ENCODE measurements at places on chromosomes 16 and 17.
A peak's percentile ranks its signal among the peaks of the same experiment; 100 is the strongest.

GRCh38 chr16:27973678-27974077 is 89.8 kb downstream of the GSG1L start:
- no peak for DNase-seq

DNA sequence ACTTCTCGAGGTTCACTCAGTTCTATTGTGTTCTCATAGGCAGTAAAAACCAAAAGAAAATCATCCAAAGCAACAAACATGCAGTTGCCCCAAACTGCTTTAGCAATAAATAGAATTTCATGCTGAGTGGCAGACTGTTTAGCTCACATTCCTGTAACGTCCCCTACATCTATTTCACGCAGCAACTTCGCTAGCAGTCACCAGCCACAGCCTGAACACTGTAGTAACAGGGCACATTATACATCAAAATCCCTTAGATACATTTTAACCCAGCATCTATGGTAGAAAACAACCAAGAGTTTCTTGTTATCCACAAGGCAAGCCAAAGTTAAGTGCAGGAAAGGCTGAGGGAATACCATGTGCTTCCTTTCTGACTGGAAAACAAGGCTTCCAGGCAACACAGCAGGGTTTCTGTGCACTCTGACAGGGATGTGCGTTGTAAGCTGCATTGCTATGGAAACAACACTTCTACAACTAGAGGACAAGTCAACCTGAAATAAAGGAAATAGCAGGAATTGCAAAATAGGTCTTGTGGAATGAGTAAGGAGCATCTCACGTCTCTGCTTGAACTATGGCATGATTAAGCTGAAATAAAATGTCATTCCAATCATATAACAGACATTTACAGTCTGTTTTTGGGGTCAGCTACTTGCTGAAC is 55.4 kb downstream of the CFDP1 start:
- peak; percentile 98 for DNase-seq

DNA sequence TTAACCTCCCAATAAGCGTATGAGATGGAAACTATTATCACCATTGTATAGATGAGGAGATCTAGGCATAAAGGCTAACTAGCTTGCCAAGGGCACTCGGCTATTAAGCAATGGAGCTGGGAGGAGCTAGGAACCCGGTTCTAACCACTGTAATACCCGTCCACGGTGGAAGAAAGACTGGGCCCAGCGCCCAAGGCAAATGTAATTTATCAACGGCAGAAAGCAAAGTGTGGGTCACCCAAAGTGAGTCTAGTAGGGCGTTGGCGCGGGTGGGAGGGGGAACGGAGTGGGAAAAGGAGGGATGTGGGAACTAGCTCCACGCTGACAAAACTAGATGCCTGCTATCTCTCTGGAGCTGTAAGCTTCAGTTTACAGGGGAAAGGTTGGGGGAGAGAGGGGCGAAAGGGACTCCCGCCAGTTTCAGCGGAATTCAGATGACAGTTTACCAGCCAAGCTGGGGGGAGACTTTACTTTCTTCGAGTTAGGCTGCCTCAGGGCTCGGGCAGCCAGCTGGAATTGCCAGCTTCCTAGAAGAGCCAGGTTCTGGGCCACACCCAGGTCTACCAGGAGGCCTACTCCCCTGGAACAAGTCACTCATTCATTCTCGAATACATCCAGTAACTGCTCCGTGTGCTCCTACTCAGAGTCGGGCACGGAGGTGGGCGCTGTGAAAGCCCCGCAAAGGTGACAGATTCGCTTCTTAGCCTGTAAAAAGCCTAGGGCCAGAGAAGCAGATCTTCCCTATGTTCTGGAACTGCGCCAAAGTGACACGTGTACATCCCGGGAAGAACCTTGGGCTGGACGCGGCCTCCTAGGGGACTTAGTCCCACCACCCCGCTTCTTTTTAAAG is 837 bp downstream of the LRRC59 start:
- peak; percentile 22 for DNase-seq

- DNase-seq = no peak
Observed at GRCh38 chr17:57445772-57446472, 189.6 kb downstream of the MSI2 start.

- DNase-seq = no peak
Observed at GRCh38 chr17:67829331-67829730, 4.0 kb downstream of the BPTF start.

GRCh38 chr16:70380248-70380918 is 33.7 kb downstream of the DDX19A start:
- DNase-seq = peak; percentile 70

GRCh38 chr17:76523084-76524037 is 14.1 kb downstream of the CYGB start:
- no peak for DNase-seq

DNA sequence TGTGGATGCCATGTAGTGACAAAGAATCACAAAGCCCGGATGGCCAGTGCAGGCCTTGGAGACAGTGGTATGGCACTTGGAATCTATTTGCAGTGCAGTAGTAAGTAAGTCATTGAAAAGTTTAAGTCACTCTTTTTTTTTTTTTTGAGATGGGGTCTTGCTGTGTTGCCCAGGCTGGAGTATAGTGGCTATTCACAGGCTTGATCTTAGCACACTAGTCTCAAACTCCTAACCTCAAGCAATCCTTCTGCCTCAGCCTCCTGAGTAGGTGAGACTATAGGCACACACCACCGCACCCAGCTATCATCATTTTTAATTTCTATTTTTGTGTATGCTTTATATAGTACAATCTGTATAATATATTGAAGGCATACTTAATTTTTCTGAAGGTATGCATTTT is 4.3 kb upstream of the PLSCR3 start:
- DNase-seq = no peak

DNA sequence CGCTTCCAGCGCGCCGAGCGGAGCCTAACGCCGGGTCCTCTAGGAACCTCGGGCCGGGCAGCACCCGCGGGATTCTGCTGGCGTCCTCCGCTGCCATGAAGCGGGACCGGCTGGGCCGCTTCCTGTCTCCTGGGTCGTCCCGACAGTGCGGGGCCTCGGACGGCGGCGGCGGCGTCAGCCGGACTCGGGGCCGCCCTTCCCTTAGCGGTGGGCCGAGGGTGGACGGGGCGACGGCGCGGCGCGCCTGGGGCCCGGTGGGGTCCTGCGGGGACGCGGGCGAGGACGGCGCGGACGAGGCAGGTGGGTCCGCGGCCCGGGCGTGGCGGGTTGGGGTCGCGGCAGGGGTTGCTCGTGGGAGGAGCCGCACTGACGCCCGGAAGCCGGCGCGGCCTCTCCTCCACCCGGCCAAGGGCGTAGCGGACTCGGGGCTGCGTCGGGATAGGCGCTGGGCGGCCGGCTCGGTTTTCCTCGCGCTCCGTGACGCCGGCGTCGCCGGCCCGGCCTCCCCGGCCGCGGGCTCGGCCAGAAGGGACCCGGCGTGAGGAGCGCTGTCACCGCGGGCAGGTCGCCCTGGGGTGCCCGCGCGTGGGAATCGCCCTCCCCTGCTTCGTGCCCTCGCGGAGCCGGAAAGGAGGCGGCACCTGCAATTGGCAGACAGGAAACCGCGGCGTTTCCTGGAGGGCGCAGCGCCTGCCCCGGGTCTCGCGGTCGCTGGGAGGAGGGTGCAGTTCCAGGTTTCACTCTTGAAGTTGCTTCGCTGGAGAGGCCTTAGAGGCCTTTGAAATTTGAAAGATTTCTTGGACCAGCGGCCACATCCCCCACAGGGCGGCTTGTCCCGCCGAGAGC is 432 bp downstream of the ZNF276 start:
- peak; percentile 33 for DNase-seq

DNA sequence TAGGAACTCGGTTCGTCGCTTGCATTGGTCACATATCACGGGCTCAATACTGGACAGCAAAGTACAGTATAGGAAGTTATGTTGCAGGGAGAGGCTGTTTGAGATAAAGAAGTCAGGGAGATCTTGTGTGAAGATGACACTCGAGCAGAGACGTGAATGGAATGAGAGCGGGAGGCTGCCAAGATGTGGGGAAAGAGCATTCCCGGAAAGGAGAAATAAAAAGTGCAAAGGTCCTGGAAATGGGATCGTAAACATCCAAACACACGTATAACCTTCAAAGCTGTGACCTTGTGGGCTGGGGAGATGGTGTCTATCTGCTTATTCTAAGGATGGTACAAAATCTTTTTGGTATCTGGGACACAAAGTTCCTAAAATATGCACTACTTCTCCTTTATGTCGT is 43.0 kb upstream of the MYOCD start:
- DNase-seq = peak; percentile 36

DNA sequence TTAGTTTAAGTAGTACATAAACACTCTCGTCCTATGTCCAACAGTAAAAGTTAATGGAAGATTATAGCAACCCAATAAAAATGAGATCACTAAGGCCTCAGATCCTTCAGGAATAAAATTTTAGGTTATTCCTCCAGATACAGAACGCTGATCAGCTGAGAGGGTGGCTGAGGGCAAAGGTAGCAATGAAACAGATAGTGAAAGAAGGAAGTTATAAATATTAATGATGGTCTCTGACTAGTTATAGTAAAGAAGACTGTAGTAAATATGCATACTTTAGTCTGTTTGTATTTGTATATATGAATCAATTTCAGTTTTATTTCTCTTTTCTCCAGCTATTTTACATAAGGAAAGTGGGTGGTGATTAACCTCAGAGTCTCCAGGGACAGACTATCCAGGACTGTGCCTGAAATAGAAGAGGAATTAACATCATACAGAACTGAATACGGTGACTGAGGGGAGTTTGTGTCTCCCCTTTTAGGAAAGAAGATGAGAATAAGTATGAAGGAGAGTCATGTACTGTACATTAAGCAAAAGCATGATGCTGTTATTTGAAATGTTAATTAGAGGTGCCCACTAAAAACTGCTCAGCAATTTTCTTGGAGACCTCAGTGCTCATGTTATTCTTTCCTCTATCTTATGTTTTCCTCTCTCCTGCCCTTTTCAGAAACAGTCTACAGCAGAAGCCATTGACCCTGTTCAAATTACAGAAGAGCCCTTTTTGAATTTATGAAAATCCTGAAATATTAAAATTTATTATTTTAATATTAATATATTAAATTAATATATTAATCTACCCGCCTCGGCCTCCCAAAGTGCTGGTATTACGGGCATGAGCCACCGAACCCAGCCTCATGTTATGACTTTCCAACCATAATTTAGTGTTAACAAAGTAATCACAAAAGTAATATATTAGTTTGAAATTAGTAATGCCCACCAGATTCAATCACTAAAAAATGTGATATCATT is 36.5 kb upstream of the DHRS7B start:
- no peak for DNase-seq

GRCh38 chr16:7399296-7399695 is 66.7 kb downstream of the RBFOX1 start:
- DNase-seq = no peak

DNA sequence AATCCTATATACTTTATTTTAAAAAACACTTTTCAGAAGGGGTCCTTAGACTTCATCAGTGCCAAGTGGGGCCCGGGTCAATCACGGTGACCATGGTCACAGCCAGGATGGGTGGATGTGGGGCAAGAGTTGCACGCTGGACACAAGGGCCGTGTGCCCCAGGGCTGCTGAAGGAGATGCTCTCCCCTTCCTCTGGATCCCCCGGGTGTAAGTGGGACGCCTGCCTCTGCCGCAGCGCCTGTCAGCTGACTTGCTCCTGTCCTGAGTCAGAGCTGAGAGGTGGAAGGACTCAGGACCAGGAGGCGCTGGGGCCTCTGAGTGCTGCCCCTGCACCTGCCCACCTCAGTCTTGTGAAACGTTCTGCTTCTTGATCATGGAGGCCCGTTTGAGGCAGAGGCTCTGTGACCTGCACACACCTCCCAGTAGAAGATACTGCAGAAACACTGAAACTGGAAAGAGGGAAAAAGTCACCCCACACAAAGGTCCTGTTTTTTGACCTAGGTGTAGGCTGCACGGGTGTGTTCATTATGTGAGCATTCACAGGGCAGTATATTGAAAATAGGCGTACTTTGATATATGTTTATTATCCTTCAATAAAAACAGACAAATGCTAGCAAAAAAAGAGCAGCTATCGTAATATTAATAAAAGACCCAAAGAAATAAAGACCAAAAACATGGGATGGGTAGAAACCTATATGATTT is 40.9 kb upstream of the BAHCC1 start:
- DNase-seq = no peak

GRCh38 chr17:4968486-4969046 is 949 bp upstream of the SPAG7 start:
- peak; percentile 23 for DNase-seq

- no peak for DNase-seq
Observed at GRCh38 chr17:56812901-56813388, 20.8 kb downstream of the C17orf67 start.

GRCh38 chr16:50153596-50154419 is 702 bp downstream of the TENT4B start:
- no peak for DNase-seq

DNA sequence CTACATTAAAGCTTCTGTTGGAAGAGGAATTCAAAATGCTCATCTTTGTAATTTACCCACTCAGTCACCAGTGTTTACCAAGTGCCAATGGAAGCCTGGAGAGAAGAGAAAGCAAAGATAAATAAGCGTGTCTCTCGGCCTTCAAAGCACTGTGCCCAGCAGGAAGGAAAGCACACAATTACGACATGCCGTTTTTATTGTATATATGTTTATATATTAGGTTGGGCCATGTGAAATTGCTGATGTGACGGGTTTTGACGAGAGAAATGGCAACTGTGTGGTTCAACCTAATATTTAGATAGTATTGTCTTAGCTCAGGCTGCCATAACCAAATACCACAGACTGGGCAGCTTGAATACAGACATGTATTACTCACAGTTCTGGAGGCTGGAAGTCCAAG is 79.3 kb upstream of the HSBP1 start:
- peak; percentile 29 for DNase-seq

GRCh38 chr17:33291248-33292200 is 1.6 kb downstream of the ASIC2 start:
- DNase-seq = no peak

DNA sequence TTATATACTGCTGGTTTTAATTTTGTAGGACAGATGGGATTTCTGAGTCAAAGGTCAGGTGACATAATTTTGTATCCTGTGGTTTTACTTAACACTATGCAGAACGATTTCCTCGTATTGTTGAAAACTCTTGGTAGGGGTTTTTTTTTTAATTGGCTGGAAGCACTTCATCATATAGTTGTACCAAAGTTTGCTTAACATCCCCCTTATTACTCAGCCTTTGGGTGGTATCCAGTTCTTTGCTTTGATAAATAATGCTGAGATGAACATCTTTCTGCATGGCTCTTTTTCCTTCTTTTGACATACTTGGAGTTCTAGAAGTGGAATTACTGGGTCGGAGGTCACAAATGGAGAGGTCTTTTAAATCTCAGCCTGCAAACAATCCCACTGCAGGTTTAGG is 419.1 kb downstream of the MAF start:
- DNase-seq = no peak

Measured in brain microvascular endothelial cell (primary cell).